NCI-H187 treated with DMSO at 0.1 percent for 48 hours (cell line): ENCODE measurements at places on chromosomes 12 and 14.

DNA sequence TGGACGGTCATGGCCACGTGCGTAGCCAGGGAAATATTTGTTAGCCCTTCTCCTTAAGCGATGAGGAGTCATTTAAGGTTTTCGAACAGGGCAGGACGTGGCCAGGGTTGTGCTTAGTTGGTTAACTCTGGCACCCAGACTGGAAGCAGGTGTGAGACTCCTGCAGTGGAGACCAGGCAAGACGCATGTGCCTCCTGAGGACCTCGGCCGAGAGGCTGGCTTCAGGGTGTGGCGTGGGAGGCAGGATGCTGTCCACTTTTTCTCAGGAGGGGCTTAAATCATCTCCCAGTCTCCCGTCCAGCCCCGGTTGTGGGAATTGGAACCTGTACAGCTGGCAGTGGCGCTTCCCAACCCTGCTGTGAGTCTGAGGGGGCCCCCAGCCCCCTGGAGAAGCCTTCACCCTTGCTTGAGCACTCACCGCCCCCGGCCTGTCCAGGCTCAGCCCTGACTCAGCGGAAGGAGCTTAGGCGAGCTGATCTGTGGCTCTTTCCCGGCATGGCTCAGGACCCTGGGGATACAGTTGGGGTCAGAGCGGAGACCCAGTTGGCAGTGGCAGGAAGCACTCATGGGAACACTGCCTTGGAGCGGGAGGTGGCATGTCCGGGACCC is 46.3 kb upstream of the TSPAN9 start:
- DNase-seq = no peak

DNA sequence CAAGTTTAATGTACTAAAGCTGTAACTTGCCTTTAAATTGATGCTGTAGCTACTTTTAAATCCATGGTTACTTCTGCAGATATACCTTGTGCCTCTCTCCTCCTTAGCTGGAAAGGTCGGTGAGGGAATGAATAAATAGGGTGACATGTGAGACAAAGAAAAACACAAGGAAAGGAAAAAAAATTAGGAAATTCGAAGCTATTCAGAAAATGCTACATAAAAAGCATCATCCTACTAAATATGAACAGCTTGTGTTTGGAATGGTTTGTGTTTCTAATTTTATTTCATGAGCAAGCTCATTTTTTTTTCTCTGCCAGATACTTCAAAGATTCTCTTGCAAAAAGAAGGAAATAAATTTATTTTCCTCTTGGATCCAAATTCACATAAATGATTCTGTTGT is 186.3 kb upstream of the NUDT4 start:
- no peak for DNase-seq

- DNase-seq = no peak
Measured at GRCh38 chr12:55957106-55957859, 8.6 kb downstream of the PMEL start.

DNA sequence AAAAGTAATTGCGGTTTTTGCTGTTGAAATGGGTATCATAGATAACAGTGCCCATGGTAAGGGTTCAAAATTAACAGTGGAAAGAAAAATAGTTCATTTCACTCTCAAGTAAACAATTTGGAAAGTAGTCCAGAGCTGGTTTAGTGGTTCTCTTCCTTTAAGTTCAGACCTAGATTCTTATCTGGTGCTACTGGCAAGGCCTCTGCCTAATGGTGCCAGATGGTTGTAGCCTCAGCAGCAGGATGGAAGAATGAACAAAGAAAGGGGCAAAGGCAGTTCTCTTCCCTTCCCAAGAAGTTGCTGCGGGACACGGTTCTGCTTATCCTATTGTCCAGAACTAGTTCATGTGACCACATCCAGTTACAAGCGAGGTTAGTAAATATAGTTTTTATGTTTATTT is 10.5 kb downstream of the ARG2 start:
- no peak for DNase-seq

DNA sequence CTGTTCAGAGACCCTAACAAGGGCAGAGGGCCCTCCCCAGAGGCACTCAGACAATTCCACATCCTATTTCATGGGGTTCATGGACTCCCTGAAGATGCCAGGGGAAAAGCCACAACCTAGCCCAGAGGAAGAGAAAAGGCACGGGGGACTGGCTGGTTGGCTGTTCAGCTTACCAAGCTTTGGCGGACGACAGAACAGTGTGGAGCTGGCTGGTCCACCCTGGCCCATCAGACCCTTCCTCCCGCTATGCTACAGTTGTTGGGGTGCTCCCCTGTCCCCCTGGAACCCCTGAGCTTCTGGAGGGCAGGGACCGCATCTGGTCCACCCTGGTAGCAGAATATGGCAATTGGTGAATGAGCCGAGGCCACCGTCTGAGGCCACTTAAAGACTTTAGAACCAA is 6.3 kb downstream of the TESC start:
- DNase-seq = no peak

DNA sequence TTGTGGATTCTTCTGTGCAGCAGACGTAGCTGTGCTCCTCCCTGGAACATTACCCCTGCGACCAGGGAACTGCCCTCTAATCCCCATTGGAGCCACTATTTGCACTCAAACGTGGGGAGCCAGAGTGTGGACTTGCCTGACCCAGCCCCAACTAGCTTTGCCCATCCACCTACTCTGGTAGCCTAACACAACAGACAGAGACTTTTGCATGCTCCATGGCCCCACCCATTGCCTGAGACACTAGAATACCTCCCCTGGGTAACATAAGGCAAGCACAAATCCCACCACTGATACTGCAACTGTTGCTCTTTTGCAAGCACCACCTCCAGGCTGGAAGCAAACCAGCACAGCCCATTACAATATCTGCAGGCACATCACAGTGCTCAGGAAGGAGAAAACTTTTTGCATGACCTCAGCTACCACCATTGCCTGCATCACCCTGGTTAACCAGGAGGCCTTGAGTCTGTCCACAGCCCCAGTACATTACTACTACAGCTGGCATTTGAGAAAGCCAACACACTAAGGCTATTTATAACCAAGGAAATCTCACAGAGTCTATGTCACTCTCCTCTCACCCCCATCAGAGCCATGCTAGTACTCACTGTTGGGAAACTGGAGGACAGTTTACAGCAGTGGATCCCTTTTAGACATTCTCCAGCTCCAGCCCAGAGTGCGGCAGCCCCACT is 15.0 kb downstream of the CEP128 start:
- DNase-seq = no peak

- DNase-seq = no peak
Measured at GRCh38 chr14:105171004-105171673, 2.6 kb upstream of the JAG2 start.

DNA sequence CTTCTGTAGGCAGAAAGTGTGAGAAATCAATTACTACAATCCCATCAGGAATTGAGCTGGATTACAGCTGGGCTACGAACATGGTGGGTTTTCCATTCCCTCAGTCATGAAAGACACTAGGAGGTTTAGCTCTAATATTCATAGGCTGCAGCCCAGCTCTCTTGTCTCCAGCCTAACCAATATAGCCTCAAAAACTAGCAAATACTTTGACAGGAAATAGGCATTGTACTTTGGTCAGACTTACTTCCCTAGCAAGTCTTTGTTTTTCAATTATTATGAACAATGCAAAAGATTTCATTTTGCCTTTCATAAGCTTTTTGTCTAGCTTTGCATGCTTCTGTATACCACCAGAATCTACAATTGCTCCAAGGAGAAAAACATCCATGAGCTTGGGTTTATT is 296.2 kb downstream of the GPHN start:
- no peak for DNase-seq

DNA sequence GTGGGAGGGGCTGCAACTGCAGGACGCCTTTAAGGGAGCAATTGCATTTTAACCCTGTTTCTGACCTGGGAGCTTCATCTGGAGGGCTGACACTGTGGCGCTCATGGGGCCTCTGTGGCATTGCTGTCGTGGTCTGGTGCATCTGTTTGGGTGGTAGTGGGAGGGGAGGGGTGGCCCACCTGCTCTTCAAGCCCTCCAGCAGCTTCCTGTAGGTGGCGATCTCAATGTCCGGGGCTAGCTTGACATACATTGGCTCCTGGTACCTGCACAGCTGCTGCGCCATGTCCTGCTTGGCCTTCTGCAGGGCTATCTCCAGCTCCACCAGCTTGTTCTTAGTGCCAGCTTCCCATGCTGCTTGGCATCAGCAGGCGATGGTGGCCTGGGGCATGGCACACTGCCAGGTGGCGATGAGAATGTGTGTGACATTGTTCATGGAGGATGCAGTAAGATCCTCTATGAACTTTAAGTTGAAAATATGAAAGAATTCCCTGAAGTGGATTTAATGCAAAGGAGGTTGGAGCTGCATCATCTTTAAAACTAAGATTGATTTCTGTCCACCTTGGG is 7.7 kb upstream of the KRT82 start:
- no peak for DNase-seq

DNA sequence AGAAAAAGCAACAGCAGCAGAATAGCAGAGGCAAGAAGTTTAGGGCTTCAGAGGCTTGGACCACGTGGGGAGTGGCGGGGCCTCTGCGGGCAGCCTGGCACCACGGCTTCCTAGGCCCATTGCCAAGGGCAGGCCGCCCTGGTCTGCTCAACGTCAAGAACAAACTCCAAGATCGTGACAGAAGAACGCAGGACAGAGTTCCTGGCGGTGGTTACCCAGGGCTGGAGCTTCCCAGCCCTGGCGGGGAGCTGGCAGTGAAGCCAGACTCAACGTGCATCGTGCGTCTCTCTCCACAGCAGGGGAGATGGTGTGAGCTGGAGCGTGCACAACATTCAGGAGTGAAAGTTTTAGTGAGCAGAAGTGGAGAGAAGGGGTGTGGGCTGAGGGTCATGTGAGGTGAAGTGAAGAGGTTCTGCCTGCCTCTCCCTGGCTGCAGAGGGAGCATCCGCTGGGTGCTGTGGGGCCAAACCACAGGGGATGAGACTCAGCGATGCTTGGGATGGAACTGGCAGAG is 13.9 kb upstream of the CACNA2D4 start:
- no peak for DNase-seq

- no peak for DNase-seq
Measured at GRCh38 chr12:68580911-68581310, 29.8 kb upstream of the RAP1B start.

DNA sequence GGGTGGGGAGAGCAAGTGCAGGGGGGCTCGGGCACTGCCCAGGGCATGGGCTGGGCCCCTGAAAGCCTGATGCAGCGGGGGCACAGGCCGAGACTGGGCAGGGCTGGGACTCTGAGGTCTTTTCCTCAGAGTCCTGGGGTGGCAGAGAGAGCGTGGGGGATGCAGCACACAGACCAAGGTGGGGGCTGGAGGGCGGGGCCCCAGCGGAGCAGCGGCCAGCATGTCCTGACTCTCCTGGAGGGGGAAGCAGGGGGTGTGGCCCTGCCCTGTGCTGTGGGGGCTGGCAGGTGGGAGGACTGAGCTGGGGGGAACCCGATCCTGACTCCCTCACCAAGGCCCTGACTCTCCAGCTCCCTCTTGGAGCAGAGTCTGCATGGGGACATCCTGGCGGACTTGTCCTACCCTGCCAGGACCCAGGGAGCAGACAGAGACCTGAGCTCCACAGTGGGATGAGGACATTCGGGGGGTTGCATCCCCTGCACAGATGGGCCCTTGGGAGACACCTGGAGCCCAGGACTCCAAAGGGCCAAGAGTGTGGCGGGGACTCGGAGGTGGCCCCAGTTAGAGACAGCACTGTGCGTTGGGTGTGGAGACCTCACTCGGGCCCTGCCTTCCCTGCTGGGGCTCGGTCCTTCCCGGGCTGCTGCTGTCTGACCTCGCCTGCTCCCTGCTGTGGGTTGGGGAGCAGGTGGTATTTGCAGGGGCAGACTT is 326.1 kb downstream of the TMEM121 start:
- no peak for DNase-seq

GRCh38 chr14:55118761-55119160 is 10.3 kb upstream of the LGALS3 start:
- DNase-seq = no peak

DNA sequence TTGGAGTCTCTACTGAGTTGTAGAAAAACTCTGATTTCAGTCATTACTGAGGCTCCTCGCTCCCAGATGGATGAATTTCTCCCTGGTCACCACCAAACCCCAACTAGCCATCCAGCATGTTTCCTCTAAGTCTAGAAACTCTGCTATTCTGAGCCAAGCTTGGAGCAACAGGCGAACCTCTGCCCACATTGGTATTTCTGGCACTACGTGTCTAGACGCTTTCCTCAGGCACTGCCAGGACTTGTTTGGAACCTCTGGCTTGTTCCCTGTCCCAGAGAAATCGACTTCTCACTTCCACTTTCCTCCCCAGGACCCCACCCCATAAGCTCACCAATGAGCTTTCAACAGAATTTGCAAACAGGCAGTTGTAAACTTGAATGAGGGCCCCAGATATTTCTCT is 27.6 kb downstream of the WSCD2 start:
- DNase-seq = no peak

GRCh38 chr12:23681237-23681636 is 268.2 kb downstream of the SOX5 start:
- no peak for DNase-seq

- DNase-seq = no peak
Measured at GRCh38 chr12:608413-608812, 54.8 kb downstream of the NINJ2 start.

DNA sequence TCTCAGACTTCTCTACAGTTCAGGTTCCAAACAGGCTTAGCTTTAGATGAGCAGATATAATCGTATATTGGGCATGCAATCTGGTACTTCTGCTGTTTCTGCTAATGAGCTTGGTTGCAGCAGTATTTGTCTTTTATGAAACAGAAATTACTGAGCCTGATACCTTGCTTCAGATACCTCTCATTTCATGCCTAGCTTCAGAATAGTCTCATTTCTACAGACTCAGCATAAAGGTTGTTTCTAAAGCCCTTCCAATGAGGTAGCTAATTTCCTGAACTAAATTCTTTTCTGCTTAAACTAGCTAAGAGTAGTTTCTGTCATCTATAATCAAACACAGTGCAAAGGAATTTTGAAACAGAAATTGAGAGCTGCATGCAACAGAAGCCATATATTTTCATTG is 275.0 kb upstream of the KITLG start:
- DNase-seq = no peak

DNA sequence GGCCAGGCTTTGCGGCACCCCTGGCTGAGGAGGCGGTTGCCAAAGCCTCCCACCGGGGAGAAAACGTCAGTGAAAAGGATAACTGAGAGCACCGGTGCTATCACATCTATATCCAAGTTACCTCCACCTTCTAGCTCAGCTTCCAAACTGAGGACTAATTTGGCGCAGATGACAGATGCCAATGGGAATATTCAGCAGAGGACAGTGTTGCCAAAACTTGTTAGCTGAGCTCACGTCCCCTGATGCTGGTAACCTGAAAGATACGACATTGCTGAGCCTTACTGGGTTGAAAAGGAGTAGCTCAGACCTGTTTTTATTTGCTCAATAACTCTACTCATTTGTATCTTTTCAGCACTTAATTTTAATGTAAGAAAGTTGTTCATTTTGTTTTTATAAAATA is 9.9 kb downstream of the DYRK2 start:
- no peak for DNase-seq

DNA sequence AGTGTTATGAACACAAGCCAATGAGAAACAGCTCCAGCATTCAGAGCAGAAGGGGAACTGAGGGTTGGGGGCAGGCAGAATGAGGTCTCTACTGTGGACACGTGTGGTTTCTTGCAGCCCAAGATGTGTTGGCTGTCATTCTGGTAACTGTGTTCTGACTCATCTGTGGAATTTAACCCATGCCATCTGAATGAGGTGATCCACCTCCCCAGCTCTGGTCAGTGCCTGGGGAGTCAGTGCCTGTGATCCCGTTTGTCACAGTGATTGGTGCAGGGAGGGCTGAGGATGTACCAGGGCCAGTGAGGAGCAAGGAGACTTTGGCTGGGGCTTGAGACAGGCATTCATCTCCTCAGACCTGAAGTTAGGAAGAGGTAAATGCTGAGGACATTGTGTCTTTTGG is 216.8 kb downstream of the MSRB3 start:
- DNase-seq = no peak

- no peak for DNase-seq
Measured at GRCh38 chr12:106137530-106138356, 1.0 kb downstream of the NUAK1 start.

GRCh38 chr12:40942326-40942725 is 245.8 kb upstream of the PDZRN4 start:
- no peak for DNase-seq
